ENCODE measurements at places on chromosomes 5 and 9. TPM values are rescaled to one million over a fixed set of nuclear protein-coding genes. Genes with fewer than 3 reads are reported as not detected.

The EGFLAM gene
- total RNA-seq = 56.6 TPM

The NPDC1 gene
- 37.2 TPM for total RNA-seq

The CORO2A gene
- total RNA-seq = 0.56 TPM

The HNRNPH1 gene
- total RNA-seq = 803 TPM

The CENPK gene
- 1.2 TPM for total RNA-seq

The BAAT gene
- total RNA-seq = not detected

The IRX1 gene
- total RNA-seq = 0.60 TPM

The SLCO6A1 gene
- total RNA-seq = not detected

The PRUNE2 gene
- 13.4 TPM for total RNA-seq

The DDX4 gene
- total RNA-seq = not detected

The GABRA1 gene
- not detected for total RNA-seq

The FBLL1 gene
- not detected for total RNA-seq

DNA sequence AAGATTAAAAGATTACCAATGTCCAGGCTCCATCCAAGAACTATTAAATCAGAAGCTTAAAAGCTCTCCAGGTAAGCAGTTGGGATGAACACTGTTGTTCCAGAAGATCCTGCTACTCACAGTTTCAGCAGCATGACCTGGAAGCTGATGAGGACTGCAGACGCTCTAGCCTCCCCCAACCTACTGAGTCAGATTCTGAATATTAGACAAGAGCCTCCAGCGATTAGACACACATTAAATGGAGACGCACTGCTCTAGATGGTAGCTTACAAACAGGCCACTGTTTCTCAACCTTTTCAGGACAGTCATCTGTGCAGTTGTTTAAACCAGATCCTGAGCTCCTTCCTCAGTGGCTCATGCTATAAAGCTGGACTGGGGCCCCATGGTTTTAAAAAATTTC lies 54.3 kb downstream of the MTMR12 start:
- no peak for DNase-seq

DNA sequence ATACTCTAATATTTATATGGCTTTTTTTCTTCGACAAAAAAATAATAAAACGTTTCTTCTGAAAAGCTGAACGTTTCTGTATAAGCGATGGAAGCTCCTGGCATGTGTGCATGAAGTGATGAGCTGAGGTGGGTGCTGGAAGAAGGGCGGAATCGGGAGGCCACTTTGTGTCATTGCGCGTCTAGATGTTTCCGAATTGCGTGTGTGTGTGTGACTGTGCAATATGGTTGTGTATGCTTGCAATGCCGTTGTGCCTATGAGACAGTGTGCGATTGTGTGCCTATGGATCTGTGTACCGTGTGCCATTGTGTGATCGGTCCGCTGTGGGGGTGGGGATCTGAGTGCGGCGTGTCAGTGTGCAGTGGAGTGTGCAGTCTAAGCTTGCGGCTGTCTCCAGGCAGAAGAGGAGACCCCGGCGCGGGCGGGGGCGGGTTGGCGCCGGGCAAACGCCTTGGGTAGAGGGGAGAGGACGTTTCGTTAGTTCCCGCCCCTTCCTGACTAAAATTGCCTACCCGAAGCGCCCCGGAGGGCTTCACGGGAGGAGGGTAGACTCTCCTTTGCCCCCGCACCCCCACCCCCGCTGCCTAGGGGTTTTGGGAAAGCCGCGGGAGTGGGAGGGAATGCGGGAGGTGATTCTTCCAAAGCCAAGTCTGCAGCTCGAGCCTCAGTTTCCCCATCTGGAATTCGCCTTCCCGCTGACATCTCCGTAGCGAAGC lies 24.2 kb downstream of the PCDHGC5 start:
- no peak for DNase-seq

DNA sequence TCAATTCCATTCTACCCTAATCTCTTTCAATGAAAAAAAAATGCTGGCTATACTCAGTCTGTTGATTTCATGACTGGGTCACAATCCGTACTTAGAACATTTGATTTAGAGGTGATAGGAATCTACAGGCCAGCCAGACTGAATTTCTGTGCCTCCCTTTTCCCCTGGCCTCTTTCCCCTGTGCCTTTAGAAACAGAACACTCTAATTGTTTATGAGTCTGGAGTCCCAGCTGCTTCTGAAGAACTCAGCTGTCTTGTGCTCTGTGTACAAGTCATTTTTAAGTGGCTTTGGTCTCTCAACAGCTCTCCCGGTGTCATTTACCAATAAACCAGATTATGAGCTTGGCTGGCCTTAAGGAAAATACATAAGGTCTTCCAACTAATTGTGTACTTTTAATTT lies 94.1 kb upstream of the ITGA2 start:
- no peak for DNase-seq

GRCh38 chr5:41808294-41808693 lies 61.9 kb downstream of the OXCT1 start:
- no peak for DNase-seq

GRCh38 chr5:176573564-176574296 lies 24.6 kb downstream of the CDHR2 start:
- peak; percentile 70 for DNase-seq

DNA sequence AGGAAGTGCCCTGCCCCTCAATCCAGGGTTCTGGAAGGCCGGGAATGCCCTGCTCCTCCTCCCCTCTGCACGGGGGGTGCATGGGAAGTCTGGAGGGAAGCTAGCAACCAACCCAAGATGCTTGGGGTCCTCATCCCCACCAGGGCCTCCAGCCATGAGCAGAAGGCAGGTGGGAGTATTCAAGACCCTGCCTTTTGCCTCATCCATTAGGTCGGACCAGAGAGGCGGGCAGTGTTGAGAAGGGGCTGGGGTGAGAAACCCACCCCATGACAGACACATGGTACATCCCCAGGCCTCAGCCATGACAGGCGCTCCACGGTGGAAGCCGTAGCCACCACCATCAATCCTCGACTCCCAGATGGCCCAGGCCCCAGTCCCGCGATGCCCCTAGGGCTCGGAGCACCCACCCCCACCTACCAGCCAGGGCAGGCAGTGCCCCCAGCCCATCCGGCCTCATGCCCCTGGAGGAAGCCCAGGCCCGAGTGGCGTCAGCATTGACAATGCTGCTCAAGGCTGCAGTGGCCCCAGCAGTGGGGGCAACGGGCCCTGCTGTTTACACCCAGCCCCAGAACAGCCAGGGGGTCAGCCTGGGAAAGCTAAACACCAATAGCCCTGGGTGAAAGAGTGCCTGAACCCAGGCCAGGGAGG lies 8.6 kb downstream of the NR5A1 start:
- DNase-seq = no peak

DNA sequence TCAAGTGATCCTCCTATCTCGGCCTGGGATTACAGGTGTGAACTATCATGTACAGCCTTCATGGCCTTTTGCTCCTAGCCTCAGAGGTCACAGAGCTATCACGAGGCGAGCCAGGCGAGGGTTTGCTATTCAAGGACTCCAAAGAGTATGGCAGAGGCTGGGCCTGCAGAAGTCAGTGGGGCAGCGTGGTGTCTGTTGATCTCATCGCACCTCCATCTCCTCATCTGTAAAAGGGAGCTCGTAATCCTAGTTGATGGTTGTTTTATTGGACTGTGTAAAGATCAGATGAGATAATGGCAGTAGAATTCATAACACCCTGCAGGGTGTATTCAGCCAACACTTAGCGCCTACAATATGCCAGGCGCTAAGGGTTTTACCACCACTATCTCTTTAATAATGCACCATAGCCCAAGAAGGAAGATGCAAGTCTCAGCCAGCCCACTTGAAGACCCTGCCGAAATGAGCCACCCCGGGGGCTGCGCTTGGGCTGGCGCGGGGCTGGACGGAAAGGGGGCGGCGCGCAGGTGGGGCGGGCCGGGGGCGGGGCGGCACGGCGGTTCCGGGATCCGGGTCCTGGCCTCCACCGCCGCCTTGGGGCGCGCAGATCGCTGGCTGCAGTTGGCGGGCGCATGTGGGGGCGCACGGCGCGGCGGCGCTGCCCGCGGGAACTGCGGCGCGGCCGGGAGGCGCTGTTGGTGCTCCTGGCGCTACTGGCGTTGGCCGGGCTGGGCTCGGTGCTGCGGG lies at the start of gene GALNT12:
Gene GALNT12, plus strand, starts transcription at position 601 of the 744 bp plus-strand sequence. Its CDS starts 29 bp downstream, at position 630.
- DNase-seq = no peak

GRCh38 chr5:71769287-71769686 lies 50.2 kb downstream of the CARTPT start:
- DNase-seq = no peak

GRCh38 chr5:173029499-173029921 lies 26.6 kb upstream of the CREBRF start:
- no peak for DNase-seq

- no peak for DNase-seq
Measured at GRCh38 chr5:81633471-81633870, 117.4 kb downstream of the SSBP2 start.

GRCh38 chr5:31187591-31187990 lies 5.9 kb upstream of the CDH6 start:
- DNase-seq = no peak

GRCh38 chr5:36507332-36507952 lies 99.0 kb upstream of the SLC1A3 start:
- peak; percentile 92 for DNase-seq

DNA sequence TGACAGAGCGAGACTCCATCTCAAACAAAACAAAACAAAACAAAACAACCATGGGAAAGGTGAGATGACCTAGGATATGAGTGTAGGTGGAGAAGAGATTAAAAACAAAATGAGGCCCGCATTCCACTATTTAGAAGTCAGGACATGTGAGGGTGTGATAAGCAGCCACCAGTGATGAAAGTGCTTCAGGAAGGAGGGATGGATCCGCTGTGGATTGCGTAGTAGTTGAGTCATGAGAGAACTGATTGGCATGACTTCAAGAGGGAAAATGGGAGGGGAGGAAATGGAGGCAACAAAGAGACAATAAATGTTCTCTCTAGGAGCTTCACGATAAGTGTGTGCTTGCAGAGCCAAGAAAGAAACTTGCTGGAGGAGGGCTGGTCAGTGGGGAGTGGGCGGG lies 367.6 kb downstream of the ARL15 start:
- DNase-seq = no peak

- DNase-seq = no peak
Measured at GRCh38 chr5:87399720-87400119, 13.0 kb downstream of the CCNH start.

DNA sequence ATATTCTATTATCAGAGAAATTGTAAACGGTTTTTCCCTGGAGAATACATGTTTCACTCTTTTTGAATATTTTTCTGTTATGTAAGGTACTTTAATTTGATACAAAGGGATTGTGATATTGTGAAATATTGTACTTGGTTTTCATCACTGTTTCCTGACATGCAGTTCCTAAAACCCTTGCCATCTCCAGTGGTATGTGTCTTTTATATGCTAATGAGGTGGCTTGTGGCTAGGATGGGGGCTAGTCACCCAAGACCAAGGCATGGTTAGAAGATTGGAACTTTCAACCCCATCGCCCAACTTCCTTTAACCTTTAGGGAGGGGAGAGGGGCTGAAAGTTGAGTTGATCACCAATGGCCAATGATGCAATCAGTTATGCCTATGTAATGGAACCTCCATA lies 160.6 kb downstream of the TAF11L14 start:
- DNase-seq = no peak

DNA sequence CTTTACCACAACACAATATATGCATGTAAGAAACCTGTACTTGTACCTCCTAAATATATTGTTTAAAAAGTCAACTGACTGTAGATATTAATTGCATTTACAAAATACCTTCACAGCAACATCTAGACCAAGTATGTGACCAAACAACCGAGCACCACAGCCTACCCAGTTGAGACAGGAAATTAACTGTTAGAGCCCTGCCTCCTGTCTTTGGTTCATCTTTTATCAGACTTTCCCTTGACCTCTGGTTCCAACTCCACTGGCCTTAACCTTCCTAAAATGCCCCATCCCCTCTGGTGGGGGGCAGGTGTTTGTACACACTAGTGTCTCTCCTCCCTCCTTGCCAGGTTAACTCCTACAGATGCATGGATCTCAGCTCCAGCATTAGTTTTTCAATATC lies 155.0 kb upstream of the PANK3 start:
- no peak for DNase-seq

DNA sequence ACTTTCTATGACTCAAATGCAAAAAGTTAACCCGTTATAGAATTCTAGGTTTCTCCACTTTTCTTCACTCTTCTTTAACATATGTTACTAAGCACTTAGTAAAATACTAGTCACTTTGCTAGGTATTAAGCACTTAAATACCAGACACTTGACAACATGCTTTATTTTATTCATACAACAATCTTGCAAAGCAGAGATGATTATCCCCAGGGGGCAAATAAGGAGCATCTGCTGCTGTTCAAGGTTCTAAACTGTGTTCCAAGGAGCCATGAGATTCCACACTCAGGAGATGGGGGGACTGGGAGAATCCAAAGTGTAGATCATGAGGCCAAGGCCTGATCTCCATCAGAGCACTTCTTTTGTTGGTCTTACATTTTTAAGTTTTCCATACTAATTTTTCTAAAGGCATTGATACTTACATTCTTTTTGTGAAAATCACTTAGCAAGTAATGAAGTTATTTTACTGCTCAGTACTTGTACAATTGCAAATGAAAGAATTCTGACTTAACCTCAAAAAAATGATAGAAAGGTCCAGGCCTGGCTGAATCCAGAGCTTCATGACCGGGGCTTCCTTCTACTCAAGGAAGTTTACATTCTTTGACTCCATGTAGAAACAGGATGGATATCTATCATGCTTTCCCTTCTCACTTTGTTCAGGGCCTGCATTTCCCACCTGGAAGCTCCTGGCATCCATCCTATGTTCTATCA lies 504.4 kb upstream of the WWC1 start:
- no peak for DNase-seq
